ENCODE measurements at places on chromosomes 3 and 15. TPM values are rescaled to one million over a fixed set of nuclear protein-coding genes. Genes with fewer than 3 reads are reported as not detected.

DNA sequence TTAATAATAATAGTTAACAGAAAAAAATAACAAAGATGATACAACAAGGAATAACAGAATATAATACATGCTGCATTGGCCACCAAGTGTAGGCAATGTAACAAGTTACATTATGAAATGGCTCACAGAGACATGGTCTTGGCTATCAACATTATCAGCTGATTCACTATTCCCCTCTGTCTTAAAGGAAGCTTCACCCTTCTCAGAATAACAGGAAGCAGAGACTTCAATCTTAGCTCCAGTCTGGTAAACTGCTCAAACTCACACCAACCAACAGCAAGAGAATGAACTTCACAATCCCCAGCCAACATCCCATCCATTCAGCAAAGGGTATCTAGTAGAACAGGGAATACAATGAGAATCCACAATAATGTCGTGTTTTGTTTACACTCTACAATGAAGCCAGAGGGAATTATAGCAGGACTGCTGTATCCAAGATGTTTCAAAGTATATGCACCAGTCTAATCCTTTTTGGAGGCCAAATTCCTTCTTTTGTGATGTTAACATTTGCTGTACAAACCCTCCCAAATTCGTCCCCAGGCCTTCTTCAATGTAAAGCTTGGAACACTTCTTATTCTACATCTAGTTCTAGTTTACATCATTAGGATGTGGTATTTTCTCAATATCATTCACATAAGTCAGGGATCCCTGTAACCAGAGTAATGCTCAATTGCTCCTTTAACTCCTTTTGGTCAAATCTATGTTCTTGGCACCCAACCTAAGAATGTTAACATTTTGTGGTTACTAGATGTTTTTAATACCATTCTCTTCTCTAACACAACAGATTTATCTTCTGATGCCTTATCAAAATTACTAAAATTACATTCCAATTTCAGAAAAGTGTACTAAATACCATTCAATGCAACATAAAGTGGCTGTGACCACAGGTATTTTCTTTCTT, 52.4 kb upstream of the CMSS1 start:
- no peak for DNase-seq

DNA sequence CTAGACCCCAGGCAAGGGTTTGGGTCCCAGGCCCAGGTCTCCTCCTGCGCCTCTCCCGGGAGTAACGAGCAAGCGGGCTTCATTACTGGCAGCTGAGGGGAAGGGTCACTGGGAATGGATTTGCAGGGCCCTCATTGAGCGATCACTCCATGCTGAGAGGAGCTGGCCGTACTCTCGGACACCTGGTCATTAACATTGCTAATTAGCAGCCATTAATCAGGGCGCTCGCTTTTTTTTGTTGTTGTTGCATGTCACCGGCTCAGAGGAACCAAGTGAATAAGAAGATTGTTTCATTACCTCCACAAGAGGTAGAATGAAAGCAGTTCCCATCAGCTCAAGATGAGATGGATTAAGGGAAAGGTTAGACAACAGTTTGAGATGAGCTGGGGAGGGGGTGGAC, 293.0 kb upstream of the ATP11B start:
- DNase-seq, result no peak

- DNase-seq, result no peak
Observed at GRCh38 chr15:81469154-81469553, 95.1 kb upstream of the TMC3 start.

DNA sequence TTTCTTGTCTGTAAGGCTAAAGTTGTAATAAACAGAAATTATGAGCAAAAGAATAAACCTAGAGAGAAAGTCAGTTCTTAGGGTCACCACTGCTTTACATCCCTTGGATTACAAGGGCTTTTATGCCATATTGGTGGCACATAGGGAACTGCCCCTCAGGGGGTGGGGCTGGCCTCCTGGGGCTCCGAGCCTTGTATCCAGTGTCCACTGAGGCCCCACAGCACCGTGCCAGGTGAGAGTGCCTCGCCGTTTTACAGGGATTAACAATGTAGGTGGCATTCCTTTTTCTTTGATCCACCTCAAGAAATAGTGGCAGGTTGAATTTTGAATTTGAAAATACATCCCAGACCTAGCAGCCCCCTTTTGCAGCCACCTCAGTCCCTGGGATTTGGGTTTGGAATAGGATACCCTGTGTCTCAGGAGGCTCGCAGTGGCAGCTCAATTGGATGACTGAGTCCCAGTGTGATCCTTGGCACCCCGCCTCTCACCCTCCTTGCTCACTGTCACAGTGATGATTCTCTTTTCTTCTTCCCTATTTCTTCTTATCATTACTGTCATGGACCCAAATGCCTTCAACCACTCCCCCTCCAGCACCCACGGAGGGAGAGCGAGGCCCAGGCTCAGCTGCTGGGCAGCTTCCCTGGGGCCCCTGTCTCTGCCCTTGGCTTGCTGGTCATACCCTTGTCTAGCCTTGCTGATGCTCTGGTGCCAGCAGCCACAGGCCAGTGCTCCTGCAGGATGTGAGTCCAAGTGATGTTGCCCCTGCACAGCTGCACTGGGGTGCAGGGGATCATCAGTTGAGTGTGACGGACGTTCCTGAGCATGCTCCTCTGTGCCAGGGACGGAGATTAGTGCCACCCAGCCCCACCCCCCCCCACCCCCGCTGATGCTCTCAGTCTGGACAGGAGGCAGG, 137.9 kb downstream of the DNAJB8 start:
- DNase-seq, result no peak

AADACL2 gene
- total RNA-seq, result 0.73 TPM
